ENCODE measurements at places on chromosomes 16 and 17.
A peak's percentile ranks its signal among the peaks of the same experiment; 100 is the strongest.

DNA sequence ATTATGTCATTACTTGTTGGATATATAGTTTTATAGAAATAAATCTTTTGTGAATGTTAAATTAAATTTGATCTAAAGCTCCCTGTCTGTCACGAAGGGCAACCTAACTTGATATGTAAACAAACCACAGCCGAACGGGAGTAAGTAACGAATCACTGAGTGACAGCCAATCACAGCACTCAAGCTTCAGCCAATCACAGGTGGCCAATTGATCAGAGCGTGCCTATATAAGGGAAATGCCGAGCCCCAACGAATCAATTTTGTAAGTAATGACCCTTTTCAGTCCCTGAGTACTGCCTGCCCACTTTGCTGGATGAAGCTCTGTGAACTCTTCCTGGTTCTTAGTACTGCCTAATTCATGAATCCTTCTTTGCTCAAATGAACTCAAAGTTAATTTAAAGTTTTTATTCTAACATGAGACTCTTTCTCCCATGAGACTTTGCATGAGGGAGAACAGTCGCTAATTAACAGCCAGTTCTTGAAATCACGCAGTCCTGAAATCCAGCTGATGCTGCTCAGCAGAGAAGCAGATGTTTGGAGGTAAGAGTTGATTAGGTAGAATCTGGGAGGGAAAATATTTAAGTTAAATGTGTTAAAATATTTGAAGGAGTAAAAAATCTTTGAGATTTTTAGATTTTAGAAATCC, 302.2 kb downstream of the CNTNAP4 start:
- DNase-seq, result no peak

DNA sequence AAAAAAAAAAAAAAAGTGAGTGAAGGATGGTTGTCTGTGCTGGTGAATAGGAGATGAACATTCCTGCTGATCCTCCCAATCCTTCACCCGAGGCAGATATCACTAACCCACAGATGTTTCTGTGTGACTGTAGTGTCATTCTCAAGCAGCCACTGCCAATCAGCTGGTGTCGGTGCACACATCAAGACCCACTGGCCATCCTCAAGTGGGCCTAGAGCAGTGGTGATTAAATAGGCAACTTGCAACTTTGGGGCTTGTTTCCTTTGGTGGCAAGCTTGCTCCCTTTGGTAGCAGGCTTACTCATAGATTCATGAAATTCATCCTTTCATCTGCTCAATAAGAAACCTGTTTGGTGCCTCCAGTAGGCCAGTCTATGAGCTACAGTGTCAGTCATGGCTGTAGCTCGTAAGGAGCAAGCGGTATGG, 51.1 kb upstream of the LGALS9 start:
- DNase-seq, result no peak

DNA sequence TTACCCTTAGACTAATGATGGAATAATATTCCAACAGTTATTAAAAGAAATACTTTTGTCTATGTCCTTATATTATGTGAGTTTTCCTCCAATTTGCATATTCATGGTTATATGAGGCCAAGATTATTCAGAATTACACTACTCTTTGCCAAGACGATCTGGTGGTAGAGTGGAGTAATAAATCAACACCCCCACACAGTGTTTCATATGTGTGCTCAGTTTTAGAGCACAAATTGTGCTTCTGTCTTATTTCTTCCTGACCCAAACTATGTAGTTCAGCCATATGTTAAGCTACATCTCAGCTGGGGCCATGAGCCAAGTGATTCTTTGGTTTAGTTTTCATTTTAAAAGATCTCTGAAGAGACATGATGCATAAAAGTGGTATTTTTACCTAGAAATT, 26.9 kb upstream of the PPM1E start:
- no peak for DNase-seq

GRCh38 chr17:50763716-50764475, 3.4 kb downstream of the ANKRD40CL start:
- no peak for DNase-seq

- no peak for DNase-seq
Measured at GRCh38 chr16:81005610-81006161, 999 bp downstream of the CMC2 start.

- no peak for DNase-seq
Measured at GRCh38 chr17:74239172-74239571, 25.8 kb downstream of the TTYH2 start.

DNA sequence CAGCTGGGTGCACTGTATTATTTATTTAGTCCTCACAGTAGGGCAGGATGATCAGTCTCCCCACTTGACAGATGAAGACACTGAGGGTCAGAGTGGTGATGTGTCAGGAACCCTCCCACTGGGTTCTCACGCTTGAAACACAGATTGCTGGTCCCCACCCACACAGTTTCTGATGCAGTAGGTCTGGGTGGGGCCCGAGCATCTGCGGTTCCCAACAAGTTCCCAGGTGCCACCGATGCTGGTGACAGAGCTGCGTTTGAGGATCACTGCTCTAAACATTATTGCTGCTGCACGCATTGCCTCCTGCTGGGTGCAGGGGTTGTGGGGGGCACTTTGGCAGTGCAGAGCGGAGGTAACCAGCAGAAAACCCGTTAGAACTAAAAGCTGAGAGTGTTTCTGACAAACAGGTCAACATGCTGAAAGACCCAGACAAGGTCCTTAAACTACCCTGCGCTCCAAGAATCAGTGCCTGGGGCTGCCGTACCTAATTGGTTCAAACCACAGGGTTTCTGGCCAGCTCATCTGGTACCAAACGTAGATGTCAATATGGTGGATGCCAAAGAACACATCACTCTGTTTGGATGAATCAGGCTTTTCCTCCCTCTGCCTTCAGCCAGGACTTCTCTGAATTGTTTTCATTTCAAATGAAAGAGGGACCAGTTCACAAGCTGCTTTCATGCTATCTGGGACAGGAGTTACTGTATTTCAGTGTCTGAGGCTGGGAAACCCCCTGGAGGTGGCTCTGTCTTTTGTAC, 76.0 kb downstream of the ABCC1 start:
- DNase-seq, result peak; percentile 30

DNA sequence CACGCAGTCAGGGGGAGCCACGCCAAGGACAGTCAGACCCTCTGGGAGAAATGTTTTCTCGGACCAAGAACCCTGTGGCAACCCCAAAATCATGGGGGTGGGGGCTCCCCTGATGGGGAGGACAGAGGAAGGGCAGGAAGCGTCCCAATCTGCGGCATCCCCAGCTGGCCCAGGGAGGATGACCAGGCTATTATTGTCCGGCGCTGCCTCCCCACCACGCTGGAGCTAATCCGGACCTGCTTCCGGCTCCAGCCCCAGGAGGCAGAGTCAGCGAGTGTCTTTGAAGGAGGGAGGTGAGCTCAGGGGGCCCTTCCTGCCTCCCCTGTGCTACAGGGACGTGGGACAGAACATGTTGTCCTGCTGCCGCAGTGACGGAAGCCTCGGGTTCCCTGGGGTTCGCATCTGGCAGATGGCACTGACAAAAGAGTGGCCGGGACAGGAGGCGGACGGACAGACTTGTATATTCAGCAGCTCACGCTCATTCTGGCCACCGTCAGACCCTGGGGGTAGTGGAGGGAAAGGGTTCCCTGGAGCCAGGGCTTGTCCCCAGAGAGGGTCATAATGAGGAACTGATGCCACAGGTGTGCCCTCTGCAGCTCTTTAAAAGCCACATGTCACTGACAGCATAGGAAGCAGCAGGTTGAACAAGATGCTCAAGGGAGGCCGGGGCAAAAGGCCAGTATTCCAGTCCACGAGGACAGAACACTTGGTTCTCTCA, 54.3 kb upstream of the CDC42EP4 start:
- no peak for DNase-seq

- no peak for DNase-seq
Measured at GRCh38 chr17:43938838-43939182, 3.5 kb downstream of the PPY start.

DNA sequence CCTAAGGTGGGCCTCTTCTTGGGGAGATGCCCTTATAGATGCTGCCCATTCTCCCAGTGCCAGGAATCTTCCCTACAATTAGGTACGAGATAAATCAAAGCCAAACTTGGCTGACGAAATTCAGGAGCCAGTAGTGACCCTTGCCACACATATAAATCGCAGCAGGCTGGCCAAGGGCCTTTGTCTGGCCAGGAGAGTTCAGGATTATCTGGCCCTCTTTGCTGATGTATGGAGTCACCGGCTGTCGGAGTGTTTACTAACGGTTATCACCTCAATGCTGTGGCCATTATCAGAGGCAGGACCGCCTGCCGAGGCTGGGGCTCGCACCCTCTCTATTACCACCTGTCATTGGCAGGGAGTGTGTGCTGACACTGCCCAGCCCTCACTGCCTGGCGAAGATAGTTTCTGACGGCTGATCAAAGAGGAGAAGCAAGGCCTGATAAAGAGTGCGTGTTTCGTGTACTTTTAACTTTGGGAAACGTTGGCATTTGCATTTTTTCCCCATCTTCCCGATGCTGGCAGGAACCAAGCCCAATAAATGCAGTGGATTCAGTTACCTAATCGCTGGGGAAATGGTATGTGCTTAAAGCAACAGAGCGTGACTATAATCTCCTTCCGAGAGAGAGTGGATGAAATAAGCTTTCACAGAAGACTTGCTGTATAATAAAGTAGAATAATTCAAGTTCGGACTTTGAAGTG, 32.8 kb upstream of the TBX2 start:
- DNase-seq, result no peak

DNA sequence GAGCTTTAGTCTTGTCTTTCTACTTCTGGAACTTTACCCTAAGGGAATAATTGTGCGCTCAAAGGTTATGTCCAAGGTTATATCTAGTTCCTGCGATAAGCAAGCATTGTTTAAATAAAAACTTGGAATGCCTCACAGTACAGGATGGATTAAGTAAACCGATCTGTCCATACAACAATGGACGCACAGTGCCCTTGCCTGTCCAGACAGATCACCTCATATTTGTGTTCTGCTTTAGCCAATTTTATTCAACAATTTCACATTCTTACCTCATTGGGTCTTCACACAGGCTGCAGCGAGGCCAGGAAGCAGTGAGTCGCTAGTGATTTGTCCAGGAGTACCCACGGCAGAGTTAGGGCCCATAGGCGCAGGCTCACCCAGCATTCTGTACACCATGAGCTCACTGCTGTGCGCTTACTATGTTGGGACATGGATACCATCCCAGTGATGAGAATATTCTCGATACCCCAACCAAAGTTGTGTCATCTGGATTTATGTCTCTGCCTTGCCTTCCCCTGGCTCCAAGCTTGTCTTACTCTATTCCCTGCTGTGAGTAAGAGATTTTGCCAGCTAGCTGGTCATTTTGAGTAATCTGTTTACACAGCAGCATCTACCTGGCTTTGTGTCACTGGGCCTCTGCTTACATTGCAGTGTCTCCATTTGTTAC, 39.8 kb downstream of the USP43 start:
- DNase-seq, result no peak

DNA sequence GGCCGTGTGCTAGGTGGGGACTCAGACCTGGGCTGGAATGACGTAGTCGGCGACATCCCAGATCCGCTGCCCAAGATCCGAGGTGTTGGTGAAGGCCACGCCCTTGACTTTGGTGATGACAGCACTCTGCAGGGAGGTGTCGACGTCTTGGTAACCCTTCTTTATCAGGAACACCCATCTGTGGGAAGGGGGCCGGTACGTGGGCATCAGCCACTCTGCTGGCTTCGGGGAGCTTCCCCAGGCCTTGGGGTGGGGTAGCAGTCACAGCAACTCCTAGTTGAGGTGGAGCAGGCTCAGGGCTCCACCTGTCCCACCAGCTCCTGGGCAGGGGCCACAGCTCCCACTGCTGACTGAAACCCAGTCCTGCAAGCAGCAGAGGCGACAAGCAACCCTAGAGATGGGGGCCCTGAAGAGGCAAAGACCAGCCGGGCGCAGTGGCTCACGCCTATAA, 4.3 kb downstream of the P2RX5 start:
- no peak for DNase-seq

DNA sequence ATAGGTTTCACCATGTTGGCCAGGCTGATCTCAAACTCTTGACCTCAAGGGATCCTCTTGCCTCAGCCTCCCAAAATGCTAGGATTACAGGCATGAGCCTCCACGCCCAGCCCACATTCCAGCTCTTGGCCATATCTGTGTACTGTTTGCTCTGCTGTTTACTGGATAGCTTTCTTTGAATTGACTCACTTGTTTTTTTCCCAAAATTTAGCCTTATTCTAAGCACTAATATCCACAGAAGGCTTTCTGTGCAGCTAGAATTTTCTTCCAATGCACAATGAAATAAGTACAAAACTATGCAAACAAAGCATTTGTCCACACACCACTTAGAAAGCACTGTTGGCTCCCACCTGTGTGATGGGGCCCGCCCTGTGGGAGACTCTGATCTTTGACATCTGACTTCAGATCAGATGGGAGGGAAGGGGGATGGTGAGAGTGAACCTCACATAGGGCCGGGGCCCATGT, 72.2 kb downstream of the CLEC16A start:
- no peak for DNase-seq

DNA sequence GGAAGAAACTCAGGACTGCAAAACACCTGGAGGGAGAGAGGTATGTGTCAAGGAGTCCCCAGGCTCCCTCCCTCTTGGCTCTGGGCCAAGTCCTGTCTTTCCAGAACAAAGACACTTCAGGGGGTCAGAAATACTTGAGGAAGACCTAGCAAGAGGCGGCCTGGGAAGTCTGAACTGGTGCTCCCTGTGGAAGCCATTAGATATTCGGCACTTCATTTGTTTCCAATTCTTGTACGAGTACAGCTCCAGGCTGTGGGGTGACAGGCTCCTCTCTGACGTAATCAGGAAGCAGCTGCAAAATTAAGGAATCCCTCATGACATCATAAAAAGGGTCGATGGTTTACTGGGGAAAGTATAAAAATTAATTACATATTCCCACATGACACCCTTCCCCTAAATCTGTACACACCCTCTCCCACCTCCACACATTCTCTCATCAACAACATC, 108.7 kb downstream of the SMG6 start:
- no peak for DNase-seq

DNA sequence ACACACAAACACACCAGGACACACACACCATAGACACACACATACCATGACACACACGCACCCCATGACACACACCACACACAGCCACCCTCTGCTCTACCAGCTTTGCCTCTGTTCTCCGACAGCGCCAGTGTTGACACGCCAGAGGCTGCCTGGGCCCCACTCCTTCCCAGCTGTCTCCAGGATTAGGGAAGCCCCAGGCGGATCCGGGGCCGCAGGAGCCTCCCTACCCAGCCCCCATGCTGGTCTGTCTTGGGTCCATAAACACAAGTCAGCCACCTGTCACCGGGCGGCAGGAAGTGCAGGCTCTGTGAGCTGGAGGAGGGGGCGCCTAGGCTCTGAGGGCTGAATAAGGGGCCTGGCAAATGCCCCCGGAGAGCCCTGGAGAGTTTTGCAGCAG, 10.5 kb downstream of the TBC1D16 start:
- DNase-seq, result no peak

- DNase-seq, result no peak
Measured at GRCh38 chr17:78459696-78460095, 81.2 kb downstream of the PGS1 start.

DNA sequence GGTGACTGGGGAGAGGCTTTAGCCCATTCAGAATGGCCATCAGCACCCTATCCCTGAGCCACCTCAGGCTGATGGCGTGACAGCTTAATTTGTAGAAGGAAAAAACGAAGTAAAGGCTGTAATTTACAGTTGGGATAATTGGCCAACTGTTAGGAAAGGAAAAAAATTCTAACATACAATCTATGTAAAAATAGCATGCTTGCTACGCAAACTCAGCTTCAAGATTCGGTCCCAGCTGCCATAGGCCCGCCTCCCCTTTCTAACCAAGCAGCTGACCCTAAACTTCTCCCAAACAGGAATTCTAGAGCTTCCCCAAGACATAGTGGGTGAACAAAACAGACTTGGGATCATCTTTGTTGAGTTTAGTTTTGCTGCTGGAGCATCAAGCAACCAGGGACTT, 4.9 kb downstream of the SEZ6 start:
- no peak for DNase-seq

GRCh38 chr16:58442547-58442946, 50.3 kb downstream of the GINS3 start:
- no peak for DNase-seq
